ENCODE measurements at places on chromosomes 13 and 19.

- no peak for DNase-seq
These were observed 14.7 kb downstream of the NAA16 start for GRCh38 chr13:41325752-41326151.

DNA sequence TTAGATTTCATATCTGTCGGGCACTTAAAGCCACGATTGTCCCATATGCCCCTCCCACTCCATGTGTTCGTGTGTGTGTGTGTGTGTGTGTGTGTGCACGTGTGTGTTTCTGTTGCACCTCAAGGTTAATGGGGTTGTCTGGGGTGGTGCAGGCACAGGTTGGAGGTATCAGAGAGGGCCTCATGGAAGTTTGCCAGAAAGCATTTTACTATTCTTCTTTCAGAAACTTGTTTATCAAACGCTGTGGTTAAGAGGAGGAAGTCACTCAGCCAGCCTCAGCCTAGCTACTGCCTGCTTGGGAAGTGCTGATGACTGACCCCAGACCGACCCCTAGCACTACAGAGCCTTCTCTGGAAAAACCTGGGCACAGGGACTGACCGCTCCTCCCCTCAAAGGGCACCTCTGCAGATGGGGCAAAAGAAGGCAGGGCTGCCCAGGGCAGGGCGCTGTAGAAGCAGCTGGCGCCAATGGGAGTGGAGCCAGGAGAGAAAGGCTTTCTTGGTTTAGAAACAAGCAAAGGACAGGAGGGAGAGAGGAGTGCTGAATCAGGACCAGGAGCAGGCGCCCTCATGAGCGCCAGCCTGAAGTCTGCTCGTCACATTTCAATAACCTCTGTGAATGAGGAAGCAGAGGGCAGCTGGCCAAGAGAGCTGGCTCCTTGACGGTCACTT, 3.9 kb downstream of the SIAH3 start:
- no peak for DNase-seq

GRCh38 chr13:46101484-46102254, 3.2 kb downstream of the CPB2 start:
- DNase-seq = no peak

- peak; percentile 96 for DNase-seq
These were observed 9.6 kb upstream of the KPTN start for GRCh38 chr19:47493378-47494210.

GRCh38 chr13:56909896-56910600, 230.7 kb upstream of the PRR20A start:
- DNase-seq = no peak

DNA sequence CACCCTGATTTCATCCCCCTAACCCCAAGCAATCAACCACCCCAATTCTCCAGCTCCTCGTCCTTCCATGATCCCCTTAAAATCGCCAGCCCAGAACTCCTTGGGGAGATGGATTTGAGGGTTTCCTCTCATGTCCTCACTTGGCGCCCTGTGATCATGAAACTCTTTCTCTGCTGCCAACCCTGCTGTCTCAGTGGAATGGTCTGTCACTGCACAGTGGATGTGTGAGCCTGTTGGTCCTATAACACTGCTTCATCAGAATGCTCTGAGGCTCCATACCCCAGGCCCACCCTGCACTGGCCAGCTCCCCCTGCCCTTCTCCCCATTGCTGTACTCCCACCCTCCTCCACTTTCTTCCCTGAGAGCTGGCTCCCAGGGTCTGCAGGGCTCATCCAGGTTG, 12.6 kb upstream of the ZNF792 start:
- no peak for DNase-seq

GRCh38 chr13:98848746-98849145, 96.3 kb upstream of the SLC15A1 start:
- no peak for DNase-seq

- no peak for DNase-seq
These were observed 539.8 kb upstream of the PCDH9 start for GRCh38 chr13:67769987-67770341.

- DNase-seq = no peak
These were observed 3.4 kb downstream of the URI1 start for GRCh38 chr19:29945433-29945832.

- peak; percentile 58 for DNase-seq
These were observed 1.7 kb downstream of the PRR12 start for GRCh38 chr19:49592486-49593232.

DNA sequence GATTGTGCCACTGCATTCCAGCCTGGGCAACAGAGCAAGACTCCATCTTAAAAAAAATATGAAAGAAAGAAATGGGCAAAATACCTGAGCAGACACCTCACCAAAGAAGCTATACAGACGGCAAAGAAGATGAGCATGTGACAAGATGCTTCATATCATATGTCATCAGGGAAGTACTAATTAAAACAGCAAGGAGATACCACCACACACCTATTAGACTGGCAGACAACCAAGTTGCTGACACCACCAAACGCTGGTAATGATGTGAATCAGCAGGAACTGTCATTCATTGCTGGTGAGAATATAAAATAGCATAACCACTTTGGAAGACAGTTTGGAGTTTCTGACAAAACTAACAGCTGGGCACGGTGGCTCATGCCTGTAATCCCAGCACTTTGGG, 11.5 kb upstream of the TFDP1 start:
- DNase-seq = no peak

- DNase-seq = no peak
These were observed 33.5 kb upstream of the PABPC3 start for GRCh38 chr13:25062479-25062878.

GRCh38 chr19:10887616-10888367, 16.4 kb downstream of the CARM1 start:
- no peak for DNase-seq

DNA sequence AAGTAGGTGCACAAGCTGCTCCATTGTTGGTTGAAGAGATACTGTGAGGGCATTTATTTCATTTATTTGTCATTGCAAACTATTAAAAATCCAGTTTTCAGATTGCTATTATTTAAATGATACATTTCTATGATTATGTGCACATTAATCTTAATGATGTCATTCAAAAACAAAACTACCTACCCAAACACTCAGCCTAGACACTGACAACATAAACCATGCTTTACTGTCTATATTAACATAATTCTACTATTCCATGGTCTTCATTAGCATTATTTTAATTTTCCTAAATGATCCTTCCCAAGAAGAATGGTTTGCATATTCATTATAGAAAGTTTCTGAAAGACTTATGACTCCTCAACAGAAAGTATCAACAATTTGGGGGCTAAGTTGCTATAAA, 813.0 kb upstream of the SLITRK5 start:
- no peak for DNase-seq

GRCh38 chr19:6790194-6791128, 18.0 kb downstream of the VAV1 start:
- no peak for DNase-seq

DNA sequence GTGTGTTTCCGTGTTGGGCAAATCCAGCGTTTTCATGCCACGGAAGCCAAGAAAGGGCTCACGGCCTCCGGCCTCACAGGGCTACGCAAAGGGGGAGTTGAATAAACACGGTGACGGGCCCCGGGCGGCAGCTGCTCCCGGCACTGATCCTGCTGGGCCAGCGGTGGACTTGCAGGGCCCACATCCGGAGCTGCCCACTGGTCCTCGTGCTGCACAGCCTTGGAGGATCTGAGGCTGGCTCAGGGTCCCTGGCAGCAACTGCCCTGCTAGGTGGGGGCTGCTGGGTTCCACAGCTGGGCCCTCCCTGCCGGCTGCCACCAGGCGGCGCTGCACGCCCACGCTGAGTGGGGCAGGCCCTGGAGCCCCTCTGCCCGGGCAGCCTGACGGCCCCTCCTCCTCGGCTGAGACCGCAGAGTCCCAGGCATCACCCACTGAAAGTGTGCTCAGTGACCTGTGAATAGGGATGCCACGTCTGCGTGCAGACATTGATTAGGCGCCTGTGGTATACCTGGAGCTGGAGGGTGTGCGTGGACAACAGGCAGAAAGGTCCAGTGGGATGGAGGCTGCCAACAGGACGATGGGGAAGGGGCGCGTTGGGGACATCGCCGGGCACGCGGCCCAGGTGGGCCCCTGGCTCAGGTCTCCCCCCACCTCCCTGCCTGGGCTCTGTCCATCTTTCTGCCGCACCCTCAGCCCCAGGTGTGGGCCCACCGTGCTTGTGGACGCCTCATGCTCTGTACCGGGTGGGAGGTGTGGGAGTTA, 5.3 kb upstream of the HCN2 start:
- DNase-seq = peak; percentile 52

GRCh38 chr13:42393573-42394360, 121.8 kb downstream of the AKAP11 start:
- no peak for DNase-seq

GRCh38 chr13:98506728-98507230, 70.1 kb downstream of the STK24 start:
- DNase-seq = no peak

DNA sequence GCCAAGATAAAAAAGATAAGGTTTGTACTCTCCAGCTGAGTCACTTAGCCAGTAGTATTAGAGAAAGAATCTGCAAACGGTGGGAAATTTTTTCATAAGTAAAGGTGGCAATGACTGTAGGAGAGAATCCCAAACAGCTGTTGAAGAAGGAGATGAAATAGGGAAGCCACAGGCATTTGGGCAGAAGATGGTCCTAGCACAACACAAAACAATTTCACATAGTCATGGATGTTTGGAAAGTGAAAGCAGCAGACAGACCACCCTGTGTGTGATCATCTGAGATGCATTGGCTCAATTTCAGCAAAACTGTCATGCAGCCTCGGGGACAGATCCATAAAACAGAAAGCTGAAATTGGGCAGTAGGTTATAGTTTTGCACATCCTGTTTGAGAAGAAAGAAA, 2832.4 kb downstream of the PCDH9 start:
- no peak for DNase-seq

DNA sequence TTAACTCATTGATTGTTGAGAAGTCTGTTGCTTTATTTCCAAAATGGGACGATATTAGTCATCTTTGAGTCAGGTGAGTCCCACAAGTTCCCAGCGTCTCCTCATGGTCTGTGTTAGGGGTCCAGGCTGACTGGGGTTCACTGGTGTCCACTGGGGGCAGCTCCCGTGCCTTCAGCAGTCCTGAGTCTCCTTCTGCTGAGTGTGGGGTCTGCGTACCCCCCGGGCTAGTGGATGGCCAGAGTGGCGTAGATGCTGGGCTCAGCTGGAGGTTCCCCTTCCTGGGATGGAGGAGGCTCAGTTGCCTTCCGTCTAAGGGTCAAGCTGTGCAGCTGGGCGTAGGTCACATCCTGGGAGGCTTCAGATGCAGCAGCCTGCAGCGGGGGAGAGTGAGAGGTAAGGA, 5.9 kb downstream of the LILRB3 start:
- no peak for DNase-seq

DNA sequence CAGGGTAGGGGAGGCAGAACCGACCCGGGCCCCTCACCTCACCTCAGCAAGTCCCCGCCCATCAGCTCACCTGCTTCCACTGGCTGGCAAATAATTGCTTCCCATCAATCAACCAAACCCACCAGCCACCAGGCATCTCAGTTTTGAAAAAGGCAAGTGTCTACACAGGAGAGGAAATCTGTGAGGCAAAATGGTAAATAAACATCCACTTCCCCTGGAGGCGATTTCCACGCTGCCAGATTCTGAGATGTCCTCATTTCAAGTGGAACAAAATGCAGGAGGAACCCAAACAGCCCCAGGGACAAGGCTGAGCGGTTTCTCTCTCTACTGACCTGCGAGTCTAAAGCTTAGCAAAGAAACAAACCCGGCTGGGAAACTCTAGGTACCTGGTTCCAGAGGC, 117.5 kb downstream of the CRYL1 start:
- DNase-seq = no peak

GRCh38 chr19:3720349-3720917, 12.2 kb downstream of the TJP3 start:
- DNase-seq = no peak

DNA sequence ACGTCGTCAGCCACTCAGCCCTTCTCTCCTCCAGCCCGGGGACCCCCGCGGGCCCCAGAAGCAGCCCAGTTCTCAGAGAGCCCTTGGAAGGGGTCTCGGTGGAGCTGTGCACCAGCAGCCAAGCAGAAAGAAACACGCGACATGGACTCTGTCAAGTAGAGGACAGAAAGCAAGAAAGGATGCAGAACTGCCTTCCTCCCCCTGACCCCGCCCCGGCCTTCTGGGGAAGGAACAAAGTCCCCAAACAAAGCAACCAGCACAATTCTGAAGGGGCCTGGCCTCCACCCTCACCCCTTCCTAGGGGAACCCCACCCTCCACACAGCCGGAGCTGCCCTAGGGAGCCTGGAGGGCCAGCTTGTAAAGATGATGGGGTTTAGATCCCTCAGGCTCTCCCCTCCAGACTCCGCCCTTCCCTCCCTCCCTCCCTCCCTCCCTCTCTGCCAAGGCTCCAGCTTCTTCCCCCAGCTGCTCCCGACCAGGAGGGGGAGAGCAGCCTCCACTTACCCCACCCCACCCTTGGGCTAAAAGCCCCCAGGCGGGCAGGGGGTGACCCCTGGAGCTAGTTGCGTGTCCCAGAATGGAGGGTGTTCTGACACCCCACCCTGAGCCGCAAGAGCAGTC, 7.8 kb downstream of the LYL1 start:
- peak; percentile 43 for DNase-seq

DNA sequence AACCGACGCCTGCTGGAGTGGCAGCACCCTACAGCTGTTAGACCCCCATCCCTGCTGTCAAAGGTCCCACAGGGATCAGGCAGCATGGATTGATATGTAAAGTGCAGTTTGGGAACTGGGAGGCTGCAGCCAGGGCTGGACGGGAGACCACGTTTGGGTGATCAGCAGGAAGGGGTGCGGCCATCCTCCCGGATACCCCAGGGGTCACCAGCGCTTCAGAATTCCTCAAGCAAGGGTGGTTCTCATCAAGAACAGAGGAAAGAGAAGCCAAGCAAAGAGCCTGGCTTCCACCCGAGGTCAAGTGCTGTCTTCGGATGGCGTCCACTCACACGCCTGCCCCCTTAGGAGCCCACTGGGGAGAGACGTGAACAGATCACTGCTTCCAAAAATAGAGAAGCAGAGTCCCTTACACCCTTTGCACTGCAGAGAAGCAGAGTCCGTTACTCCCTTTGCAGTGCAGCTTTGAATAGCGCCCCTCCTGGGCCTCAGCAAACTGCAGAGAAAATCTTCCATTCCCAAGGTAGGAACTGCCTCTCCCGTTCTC, 35.5 kb downstream of the DHRS12 start:
- no peak for DNase-seq

- DNase-seq = no peak
These were observed 135.0 kb downstream of the IER2 start for GRCh38 chr19:13284929-13285928.

- DNase-seq = no peak
These were observed 4.6 kb upstream of the ASPDH start for GRCh38 chr19:50518091-50519005.

DNA sequence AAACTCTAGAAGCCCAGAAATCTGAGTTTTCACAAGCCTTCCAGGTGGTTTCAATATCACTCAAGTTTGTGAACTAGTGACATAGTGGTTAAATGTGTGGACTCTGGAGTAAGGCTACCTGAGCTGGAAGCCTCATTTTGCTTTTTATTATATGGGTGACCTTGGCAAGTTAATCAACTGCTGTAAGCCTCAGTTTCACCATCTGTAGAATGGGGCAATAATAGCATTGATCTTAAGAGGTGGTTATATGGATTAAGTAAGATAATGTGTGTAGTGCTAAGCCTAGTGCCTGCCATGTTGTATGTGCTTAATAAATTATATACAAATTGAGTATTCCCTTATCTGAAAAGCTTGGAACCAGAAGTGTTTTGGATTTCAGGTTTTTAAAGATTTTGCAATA, 65.5 kb upstream of the SIAH3 start:
- no peak for DNase-seq

- DNase-seq = no peak
These were observed 310.7 kb downstream of the ITGBL1 start for GRCh38 chr13:101763191-101763590.

- DNase-seq = no peak
These were observed 17.1 kb upstream of the VWA8 start for GRCh38 chr13:41978007-41978406.

Measured in cerebellar cortex (tissue), 1 donor.